ENCODE measurements at places on chromosomes 2 and 18.
A peak's percentile ranks its signal among the peaks of the same experiment; 100 is the strongest.

DNA sequence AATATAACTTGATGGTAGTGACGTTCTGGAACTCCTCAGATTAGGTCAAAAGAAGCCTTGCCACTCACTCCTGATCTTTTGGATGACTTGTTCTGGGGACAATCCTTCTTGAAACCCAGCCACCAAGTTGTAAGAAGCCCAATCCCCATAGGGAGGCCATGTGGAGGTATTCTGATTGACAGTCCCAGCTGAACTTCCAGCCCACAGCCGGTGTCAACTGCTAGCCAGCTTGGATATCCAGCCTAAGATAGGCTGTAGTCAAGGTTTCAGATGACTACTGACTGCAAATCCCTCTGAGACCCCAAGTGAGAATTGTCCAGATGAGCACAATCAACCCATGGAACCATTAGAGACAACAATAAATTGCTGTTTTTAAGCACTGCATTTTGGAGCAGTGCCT is 31.4 kb downstream of the EIF2AK2 start:
- no peak for DNase-seq

DNA sequence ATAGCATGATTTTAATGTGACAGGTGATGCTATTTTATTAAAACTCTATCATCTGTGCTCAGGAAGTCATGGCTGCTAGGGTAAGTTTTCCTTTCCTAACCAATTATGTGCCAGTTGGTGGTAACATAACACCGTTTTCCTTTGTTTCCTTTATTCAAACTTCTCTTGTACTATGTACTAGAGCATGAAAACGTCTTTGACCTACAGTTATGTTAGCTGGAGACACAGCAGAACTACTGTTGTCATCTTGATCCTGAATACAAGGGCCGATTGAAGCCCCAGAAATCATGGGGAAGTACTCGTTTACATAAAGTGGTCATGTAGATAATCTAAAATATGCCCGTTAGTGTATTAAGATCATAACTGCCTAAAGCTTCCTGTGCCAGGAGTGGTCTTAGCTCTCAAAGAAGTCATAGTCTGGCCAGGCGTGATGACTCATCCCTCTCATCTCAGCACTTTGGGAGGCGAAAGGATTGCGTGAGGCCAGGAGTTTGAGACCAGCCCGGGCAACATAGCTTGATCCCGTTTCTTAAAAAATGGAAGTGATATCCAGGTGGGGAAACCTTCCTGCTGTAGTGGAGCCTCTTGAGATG is 20.5 kb downstream of the NEDD4L start:
- no peak for DNase-seq

GRCh38 chr2:74573747-74574562 is 19.4 kb downstream of the DOK1 start:
- DNase-seq: peak; percentile 91

DNA sequence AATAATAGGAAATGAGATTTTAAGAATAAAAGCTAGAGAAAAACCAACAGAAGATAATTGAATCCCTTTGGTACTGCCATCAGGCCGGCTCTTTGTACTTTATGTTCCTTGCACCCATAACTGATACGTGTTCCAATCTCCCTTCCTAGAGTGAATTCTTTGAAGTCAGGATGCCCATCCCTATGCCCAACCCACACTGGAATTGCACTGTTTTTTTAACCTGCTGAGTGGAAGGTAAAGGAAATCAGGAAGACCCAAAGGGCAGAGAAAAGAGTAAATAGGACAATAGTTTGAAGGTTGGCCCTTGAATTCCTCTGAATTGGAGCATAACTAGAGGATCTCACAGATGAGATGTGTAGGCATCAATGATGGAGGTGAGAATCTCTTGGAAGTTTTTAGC is 4.4 kb upstream of the ATG16L1 start:
- no peak for DNase-seq

DNA sequence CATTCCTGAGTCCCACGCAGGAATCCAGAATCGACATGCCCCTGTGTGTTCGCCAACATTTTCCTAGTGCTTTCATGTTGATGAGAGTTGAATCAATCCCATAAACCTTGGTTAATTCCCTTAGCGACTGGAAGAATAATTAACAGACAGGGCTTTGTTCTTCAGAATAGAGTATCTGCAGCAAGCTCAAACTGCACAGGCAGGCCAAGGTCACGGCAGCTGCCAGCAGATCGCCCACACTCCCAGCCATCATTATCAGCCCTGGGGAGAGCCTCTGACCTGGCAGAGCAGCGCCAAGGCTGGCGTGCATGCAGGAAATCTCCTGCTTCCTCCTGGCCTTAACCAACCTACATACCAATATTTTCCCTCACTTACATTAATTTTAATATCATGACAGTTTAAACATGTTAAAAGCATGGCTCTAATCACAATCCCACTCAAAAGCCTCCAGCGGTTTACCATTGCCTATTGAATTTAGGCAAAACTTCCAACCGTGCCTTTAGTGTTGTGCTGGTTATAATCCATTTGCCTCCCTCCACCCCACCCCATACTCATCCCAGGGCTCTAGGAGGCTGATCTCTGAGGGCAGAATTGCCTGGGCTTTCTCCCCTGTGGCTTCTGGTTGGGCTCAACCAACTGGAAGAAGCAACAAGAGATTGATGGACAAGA is 46.8 kb upstream of the NCK2 start:
- DNase-seq: no peak

- DNase-seq: no peak
Measured at GRCh38 chr2:29763371-29763770, 158.0 kb downstream of the ALK start.

DNA sequence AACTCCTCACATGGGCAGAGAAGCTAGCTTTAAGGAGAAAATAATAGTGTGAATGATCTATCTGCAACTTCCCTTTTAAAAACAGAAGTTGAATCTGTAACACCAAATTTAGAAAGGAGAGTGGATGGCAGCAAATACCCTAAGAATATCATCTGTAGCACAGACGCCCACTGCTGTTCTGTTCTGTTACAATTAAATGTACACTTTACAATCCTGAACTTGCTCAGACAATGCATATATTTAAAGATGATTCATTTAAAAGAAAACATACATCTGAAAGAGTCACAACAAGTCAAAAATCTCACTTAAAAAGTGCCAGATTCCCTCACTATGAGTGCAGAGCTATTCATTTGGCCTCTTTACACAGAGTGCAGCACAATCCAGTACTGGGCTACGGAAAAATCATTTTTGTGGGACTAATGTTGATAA is 8.0 kb upstream of the SERTAD2 start:
- peak; percentile 34 for DNase-seq

Data from GF-D8 (cell line).